NCI-H2107 (cell line): ENCODE measurements at places on chromosomes 6 and 20.
A peak's percentile ranks its signal among the peaks of the same experiment; 100 is the strongest.

- DNase-seq: no peak
Observed at GRCh38 chr6:82968708-82969107, 96.9 kb downstream of the UBE3D start.

- DNase-seq: no peak
Observed at GRCh38 chr6:7467007-7467897, 74.2 kb upstream of the DSP start.

DNA sequence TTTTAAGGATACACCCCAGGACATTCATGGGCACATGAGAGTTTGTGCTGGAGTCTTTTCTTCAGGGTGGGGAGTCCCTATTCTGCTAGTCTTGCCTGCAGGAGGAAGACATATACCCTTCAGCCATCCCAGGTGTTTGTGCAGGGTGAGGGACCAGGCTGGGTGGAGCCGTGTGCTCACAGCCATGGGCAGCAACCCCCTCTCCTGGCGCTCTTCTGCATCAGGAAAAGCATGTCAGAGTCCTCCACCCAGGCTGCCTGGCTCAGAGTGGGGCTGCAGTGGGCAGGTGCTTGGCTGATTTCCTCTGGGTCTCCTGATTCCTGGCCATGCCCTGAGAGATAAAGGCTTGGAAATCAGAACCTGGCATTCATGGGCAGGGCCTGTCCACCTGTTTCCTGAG is 22.7 kb upstream of the MLN start:
- DNase-seq: no peak

DNA sequence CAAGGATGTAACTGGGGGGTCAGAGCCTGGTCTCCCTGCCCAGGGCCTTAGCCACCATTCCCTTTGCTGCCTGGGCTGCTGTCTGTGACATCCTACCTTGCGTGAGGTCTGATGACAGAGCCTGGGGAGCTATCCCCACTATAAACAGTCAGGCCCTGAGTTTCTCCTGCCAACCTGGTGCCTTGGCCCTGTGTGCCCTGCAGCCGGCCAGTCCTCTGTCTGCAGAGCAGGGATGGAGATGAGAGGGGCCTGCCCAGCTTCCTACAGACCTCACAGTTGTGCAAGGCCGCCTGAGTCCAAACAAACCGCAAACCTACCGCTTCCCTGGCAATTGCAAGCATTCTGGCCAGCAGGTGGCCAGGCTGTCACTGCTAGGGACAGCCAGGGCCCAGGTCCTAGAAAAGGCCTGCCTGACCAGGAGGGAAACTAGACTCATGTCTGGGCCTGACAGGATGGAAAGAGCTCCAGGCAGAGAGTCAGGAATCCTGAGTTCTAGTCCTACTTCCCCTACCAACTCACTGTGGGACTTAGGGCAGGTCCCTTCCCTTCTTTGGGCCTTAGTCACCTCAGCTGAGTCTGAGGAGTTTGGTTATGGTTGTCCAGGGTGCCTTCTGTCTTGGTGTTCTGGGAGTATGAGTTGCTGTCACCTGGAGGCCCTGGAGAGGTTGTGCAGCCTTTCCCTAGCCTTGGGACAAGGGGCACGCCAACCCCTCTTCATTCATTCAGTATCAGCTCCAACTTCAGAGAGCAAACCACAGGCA is 86.2 kb downstream of the VEGFA start:
- DNase-seq: no peak

DNA sequence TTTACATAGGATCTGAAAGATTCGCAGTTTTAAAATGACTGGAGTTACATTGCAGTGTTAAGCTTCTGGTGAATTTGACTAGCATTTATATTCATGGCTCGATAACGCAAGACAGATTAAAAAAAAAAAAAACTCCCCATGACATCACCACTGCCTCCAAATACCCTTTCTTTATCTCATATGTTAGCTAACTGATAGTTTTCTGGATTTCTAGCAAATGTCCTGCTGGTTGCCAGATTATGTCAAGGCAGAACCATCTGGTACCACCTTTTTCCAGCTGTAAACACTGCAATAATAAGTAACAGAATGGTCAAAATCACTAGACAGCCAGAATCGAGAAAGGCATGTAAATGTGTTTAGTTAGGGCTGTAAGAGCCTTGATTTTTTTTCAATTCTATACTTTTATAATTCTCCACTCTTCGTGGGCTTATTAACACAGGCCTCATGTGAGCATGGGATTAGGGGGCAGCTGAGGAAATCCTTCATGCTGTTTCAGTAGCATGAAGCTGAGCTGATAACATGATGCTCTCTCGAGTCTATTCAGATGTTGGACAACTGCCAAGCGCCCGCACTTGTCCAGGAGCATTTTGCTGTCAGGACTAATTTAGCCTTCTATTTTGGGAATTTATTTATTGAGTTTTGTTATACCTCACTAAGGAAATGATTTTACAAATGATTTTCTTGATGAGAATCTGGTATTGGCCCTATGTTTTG is 166.0 kb upstream of the SCGN start:
- peak; percentile 58 for DNase-seq

DNA sequence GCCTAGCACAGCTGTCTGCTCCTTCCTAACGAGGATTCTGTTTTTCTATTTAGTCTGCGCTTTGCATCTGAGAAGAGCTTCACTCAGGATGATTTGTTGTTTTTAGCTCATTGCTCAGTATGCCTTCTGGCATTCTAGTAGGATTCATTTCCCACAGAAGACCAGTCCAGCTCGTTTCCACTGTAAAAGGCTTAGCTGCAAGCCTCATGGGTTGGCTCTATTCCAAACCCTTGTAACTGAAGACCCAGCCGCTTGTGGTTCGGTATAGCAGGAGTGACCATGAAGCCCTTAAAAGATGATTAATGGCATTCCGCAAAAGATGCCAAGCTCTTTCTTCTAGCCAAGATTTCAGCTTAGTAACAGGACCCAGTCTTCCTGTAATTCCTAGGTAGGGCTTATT is 7.2 kb downstream of the ADGRF1 start:
- no peak for DNase-seq

- no peak for DNase-seq
Observed at GRCh38 chr6:10389739-10390494, 25.0 kb downstream of the TFAP2A start.
